ENCODE measurements at places on chromosomes 13 and 19.

GRCh38 chr19:41096353-41096752 lies 8.1 kb downstream of the CYP2A13 start:
- no peak for DNase-seq

- DNase-seq, result no peak
These were observed 1.9 kb downstream of the RRAS start for GRCh38 chr19:49637821-49638738.

DNA sequence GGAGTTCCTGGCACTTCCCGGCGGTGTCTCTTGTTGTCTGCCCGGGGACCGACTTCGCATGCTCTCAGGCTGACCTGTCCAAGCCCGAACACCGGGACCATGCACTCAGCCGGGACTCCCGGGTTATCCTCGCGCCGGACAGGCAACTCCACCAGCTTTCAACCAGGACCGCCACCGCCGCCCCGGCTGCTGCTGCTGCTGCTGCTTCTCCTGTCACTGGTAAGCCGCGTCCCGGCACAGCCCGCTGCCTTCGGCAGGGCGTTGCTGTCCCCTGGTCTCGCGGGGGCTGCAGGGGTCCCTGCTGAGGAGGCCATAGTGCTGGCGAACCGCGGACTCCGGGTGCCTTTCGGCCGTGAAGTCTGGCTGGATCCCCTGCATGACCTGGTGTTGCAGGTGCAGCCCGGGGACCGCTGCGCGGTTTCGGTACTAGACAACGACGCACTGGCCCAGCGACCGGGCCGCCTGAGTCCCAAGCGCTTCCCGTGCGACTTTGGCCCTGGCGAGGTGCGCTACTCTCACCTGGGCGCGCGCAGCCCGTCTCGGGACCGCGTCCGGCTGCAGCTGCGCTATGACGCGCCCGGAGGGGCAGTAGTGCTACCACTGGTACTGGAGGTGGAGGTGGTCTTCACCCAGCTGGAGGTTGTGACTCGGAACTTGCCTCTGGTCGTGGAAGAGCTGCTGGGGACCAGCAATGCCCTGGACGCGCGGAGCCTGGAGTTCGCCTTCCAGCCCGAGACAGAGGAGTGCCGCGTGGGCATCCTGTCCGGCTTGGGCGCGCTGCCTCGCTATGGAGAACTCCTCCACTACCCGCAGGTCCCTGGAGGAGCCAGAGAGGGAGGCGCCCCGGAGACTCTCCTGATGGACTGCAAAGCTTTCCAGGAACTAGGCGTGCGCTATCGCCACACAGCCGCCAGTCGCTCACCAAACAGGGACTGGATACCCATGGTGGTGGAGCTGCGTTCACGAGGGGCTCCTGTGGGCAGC lies 661 bp downstream of the FREM2 start:
- no peak for DNase-seq

DNA sequence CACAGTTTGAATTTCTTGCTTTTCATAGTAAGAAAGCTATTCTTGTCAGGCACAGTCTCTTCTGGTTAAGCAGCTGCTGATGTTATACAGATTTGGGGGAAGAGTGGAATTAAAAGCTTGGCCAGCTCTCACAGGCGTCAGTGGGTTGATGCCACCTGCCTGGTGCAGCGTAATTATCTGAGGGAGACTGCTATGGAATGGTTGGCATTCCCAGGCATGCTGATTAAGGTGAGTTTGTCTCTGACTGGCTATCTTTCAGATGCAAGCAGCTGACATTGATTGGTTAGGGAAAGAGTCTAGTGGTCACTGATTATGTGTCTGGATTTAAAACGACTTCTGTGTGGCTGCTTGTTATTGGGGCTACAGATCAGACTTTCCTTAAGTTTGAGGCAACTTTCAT lies 948.4 kb downstream of the UQCRFS1 start:
- no peak for DNase-seq

DNA sequence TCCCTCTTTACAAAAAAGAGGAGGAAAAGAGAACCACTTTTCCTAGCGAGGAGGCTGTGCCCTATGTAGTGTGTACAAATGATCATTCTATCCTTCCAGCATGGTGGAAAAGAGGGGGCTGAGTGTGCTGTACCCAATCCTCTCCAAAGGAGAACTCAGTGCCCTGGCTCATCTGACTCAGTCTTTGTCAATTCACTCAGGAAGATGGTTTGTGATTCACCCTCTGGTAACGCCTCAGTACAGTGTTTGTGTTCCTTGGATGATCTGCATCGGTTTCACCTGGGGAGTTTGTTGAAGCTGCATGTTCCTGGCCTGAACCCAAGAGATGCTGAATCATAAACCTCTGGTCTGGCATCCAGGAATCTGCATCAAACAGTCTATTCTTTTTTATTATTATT lies 18.3 kb upstream of the ENOX1 start:
- no peak for DNase-seq

- DNase-seq, result no peak
These were observed 403.1 kb downstream of the SPRY2 start for GRCh38 chr13:79937771-79938216.

DNA sequence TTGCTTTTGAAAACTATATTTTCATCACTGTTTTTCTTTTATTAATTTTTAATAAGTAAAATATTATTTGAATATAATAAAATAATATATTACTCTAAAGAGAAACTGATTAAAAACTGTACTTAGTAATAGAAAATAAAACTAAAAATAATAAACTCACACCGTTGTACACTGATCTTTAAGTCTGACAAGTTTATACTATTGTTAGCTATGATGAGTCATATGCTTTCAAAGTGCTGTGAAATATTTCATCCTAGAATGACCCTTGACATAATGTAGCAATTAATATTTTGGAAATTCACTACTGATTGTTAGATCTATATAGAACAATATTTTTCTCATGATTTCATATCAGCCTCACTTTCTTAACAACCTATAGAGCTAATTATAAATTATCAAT lies 1040.6 kb upstream of the SPRY2 start:
- DNase-seq, result no peak

DNA sequence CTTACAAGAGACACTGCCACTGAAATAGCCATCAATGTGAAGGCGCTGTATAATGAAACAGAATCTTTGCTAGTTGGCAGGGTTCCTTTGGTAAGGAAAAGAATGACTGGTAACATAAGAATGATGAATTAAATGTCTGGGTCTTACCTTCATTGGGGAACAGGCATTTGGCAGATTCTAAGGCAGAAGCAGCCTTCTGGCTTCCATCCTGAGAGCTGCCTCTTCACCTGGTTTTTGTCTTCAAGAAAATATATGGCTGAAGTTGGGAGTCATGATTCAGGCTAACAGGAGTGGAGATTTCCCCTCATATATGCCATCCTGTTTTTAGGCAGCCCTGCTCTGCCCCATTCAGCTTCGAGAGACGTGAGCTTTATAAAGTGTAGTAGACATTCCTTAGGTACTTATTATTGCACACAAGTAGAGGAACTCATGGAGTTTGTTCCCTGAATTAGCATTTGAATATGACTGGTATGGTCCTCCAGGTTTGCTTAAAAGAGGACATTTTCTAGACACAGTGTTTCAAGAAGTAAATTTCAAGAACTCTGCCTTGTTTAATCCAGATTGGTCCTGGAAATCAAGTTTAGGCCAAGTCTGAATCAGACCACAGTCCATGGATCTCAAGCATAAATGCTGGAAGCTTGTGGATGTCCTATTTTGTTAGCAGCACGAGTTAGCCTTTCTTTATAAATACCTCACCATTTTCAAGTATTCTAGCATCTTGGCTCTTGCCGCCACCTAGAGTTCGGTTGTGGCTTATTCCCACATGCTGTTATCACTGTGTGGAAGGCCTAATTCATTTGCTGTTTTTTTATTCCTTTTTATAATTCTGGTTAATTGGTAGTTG lies 56.2 kb upstream of the AKAP11 start:
- DNase-seq, result no peak

DNA sequence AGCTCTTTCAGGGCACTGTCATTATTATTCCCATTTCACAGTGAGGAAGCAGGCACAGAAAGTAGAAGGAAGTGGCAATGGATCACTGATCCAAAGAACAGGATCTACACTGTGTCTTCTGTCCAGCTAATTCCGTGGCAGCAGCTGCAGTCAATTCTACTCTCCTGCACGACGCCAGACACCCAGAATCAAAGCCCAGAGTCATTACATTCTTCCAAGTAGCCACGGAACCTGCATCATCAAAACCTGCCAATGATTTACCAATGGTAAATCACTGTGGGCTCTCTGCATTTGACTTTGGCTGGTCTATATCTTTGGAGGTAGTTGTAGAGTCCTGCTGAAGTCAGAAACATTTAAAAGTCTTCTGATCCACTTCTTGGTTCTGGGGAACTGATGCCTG lies 767.7 kb downstream of the LIG4 start:
- no peak for DNase-seq

- no peak for DNase-seq
These were observed 293.7 kb downstream of the PCDH17 start for GRCh38 chr13:57925250-57925649.

- no peak for DNase-seq
These were observed 262.5 kb downstream of the DIAPH3 start for GRCh38 chr13:59901191-59901590.

- DNase-seq, result peak; percentile 67
These were observed 606 bp downstream of the ERCC5 start for GRCh38 chr13:102846261-102847015.

GRCh38 chr13:108496362-108497210 lies 132.8 kb upstream of the MYO16 start:
- DNase-seq, result no peak

DNA sequence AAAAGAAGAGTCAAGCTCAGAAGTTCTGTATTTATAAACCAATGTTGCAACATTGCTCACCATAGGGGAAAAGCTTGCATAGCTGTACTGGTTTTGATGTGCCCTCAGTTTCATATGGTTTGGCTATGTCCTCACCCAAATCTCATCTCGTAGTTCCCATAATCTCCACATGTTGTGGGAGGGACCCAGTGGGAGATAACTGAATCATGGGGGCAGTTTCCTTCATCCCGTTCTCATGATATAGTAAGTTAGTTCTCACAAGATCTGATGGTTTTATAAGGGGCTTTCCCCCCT lies 73.9 kb downstream of the TNFRSF19 start:
- no peak for DNase-seq

- DNase-seq, result no peak
These were observed 384.8 kb downstream of the ITGBL1 start for GRCh38 chr13:101837288-101837687.

DNA sequence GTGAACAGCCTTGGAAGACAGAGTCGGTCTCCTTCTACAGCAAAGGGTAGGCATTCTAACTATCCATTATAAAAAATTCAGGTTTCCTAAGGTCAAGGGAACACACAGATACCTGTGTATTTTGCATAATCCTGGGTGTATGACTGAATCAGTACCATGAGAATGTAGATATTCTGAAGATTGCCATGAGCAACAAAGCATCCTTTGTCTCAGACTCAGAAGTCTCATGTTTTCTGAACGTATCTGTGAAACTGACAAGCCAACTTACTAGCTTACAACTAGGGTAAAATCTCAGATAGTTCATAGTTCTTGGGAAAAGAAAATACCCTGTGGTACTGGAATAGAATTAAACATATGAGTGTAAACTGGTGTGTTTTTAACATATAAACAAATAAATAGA lies 6.5 kb downstream of the ZNF566 start:
- no peak for DNase-seq

DNA sequence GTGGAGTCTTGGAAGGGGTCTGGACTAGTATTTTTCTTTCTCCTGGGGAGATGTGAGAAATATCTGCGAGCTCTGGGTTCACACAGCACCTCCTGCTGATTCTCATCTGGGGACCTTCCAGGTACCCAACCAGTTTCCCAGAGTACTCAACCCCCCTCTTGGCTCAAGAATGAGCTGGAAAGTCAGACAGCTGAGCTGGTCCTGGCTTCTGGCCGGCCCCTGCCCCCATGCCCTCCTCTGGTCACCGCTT lies 2.2 kb upstream of the PDE4A start:
- no peak for DNase-seq

- no peak for DNase-seq
These were observed 1448.0 kb upstream of the MIR17HG start for GRCh38 chr13:89899302-89900103.

DNA sequence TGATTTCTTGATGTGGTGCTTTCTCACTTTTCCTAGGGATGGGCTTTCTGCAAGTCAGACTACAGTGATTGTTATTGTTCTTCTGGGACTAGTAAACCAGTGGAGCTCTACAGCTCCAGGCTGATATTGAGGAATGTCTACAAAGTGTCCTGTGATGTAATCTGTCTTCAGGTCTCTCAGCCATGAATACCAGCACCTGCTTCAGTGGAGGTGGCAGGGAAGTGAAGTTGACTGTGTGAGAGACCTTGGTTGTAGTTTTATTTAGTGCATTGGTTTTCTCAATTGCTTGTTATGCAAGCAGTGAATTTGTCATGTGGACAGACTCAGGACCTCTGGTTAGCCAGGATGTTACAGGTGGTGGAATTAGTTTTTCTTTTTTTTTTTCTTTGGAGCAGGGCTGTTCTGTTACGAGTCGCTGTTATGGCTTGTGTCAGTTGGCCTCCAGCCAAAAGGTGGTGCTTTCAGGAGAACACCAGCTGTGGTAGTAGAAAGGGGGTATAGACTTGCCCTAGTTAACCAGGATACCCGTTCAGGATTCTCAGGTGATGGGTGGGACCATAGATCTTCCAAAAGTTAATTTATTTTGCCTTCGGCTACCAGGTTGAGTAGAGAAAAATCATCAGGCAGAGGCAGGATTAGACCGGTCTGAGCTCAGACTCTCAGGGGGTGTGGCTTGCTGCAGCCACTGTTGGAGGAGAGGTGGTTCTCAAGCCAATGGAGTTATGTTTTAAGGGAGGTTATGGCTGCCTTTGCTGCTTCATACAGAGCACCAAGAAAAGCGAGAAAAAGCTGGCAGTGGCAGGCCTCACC lies 11.9 kb upstream of the ZNF675 start:
- no peak for DNase-seq

DNA sequence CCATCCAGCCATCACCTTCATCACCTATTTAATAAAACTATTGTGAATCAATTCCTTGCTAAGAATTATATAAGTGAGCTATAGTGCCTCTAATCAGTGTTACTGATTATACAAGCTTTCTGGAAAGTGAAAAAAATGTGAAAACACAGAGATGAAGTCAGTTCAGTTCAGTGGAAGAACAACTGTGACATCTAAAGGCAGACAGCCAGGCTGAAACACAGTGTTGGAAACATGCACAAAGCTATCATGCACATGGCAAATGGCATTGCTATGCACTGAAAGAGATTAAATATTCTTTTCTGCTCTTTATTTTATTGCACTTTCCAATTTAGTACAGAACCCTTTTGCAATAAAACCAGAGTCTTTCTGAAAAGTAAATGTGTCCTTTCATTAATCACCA lies 294.0 kb downstream of the RBM26 start:
- DNase-seq, result no peak

GRCh38 chr19:18634612-18635297 lies 2.1 kb upstream of the KLHL26 start:
- DNase-seq, result no peak

DNA sequence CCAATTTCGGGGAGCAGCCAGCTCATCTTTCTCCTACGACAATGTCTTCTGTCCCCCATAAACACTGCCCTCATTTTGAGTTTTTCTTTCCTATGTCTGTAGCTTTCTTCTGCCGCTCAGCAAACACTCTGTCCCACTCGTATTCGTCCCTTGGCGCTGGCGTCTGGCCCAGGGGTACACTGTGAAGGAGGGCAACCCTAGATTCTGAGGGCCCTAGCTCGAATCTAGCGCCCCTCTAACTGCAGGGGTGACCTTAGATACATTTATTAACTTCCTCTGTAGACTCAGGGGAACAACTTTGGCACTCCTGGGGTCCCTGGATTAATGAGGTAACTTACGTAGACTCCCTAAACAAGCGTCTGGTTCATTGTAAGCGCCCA lies 677 bp upstream of the LRCH1 start:
- DNase-seq, result no peak
